ENCODE measurements at places on chromosomes 12 and 14.

DNA sequence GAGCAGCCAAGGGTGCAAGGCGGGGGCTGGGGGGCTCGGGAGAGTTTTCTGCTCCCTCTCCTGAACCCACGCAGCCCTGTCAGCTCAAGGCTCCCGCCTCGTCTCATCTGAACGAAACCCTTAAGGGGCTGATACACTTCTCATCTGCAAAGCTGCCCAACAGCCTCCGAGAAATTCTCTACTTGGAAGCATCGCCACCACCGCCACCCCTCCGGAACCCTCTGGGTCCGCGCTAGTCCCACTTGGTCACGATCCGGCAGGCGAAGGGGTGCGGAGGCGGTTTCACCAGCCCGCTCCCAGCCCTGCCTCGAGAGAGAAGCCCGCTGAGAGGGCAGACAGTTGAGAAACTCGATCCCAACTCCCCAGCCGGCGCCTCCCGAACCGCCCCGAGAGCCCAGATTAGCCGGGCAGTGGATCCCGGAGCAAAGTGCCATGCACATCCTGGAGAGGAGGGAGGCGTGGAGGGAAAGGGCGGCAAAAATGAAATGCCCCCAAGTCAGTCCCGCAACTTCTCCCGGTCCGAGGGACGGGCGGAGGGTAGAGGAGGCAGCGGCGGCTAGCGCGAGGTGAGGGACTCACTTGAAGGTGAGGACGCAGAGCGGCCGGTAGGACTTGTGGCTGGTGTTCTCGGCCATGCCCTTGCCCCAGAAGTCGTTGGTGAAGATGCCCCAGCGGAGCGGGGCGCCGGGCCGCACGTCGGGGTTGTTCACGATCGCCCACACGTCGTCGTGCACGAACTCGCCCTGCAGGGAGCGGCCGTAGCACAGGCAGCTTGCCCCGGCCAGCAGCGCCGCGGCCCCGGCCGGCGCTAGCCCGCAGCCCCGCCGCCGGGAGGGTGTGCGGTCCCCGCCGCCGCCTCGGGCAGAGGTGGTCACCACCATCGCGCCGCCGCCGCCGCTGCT lies 620 bp downstream of the TMTC1 start:
- peak; percentile 49 for DNase-seq

GRCh38 chr12:49236423-49236822 lies 28.5 kb upstream of the TUBA1C start:
- peak; percentile 42 for DNase-seq

- DNase-seq, result no peak
Measured at GRCh38 chr12:3123729-3124128, 46.5 kb downstream of the TSPAN9 start.

- no peak for DNase-seq
Measured at GRCh38 chr14:100907240-100907639, 3.7 kb upstream of the RTL1 start.

- DNase-seq, result peak; percentile 77
Measured at GRCh38 chr12:108846290-108846701, 11.1 kb downstream of the SSH1 start.

DNA sequence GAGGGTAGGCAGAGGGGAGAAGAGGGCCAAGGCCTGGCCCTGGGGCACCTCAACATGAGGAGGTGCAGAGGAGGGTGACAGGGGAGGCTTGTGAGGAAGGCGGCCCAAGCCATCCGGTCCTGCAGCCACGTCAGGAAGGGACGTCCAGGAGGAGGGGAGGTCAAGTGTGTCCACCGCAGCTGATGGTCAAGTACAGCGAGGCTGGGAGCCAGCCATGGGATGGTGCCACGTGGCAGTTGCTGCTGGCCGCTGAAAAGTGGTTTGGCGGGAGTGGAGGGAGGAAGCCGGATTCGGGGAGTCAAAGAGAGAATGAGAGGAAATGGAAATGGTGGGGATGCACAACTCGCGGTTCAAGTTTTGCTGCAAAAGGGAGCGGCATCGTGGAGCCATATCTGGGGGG lies 41.2 kb downstream of the PRIMA1 start:
- no peak for DNase-seq

DNA sequence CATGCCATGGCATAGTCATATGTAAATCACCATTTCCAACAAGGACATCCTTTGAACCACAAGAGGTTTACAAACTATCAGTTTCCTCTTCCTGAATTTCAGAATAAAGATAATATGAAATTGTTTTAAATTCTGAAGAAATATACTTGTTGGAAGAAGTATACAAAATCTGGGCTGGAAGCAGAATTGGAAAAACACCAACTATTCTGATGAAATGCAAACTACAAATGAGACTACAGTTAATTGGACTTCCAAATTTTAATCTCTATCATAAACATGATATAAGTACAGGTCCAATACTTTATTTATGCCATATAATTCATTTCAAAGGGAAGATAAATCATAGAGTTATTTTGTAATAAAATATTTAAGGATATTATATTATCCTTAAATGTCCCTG lies 80.1 kb downstream of the NOVA1 start:
- DNase-seq, result no peak

DNA sequence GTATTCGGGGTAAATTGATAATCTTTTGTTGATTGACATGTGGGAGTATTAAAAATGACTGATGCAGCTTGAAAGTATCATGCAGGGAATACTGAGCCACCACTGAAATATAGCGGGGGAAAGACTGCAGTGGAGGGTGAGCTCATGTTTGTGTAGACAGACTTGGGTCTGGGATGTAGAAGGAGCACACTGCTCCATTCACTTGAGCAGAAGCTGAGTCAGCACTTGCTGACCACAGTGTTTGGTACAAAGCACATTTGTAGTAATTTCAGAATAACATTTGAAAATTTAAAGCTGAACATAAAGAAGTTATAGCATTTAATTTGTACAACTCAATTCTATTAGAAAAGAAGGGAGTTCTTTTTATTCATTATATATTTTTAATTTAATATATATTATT lies 304.3 kb upstream of the PRICKLE1 start:
- DNase-seq, result no peak

- DNase-seq, result no peak
Measured at GRCh38 chr12:25257590-25258324, 7.0 kb upstream of the KRAS start.

- no peak for DNase-seq
Measured at GRCh38 chr14:72739446-72740405, 154.2 kb downstream of the DPF3 start.
